ENCODE measurements at places on chromosomes 11 and 22. TPM values are rescaled to one million over a fixed set of nuclear protein-coding genes. Genes with fewer than 3 reads are reported as not detected.

NDUFV1 gene
- total RNA-seq = 126 TPM

ZNF214 gene
- total RNA-seq = 8.3 TPM

PLAAT4 gene
- 36.7 TPM for total RNA-seq

PAFAH1B2 gene
- total RNA-seq = 104 TPM

SAMM50 gene
- total RNA-seq = 28.0 TPM

DEPDC7 gene
- 12.3 TPM for total RNA-seq

RAG2 gene
- not detected for total RNA-seq

FOLH1 gene
- total RNA-seq = 32.5 TPM

OR56A1 gene
- 0.13 TPM for total RNA-seq

PTPRJ gene
- total RNA-seq = 35.1 TPM

CST6 gene
- 0.80 TPM for total RNA-seq

TTLL12 gene
- 24.3 TPM for total RNA-seq

CHADL gene
- 13.1 TPM for total RNA-seq

TNNI2 gene
- total RNA-seq = not detected

KRTAP5-7 gene
- total RNA-seq = 0.58 TPM

All from sciatic nerve (tissue), 2 donors.